ENCODE measurements at places on chromosomes 4 and X.

GRCh38 chr4:68373513-68373912 lies 23.6 kb upstream of the YTHDC1 start:
- DNase-seq, result peak; percentile 52

- no peak for DNase-seq
Observed at GRCh38 chr4:148747721-148748268, 305.6 kb upstream of the NR3C2 start.

DNA sequence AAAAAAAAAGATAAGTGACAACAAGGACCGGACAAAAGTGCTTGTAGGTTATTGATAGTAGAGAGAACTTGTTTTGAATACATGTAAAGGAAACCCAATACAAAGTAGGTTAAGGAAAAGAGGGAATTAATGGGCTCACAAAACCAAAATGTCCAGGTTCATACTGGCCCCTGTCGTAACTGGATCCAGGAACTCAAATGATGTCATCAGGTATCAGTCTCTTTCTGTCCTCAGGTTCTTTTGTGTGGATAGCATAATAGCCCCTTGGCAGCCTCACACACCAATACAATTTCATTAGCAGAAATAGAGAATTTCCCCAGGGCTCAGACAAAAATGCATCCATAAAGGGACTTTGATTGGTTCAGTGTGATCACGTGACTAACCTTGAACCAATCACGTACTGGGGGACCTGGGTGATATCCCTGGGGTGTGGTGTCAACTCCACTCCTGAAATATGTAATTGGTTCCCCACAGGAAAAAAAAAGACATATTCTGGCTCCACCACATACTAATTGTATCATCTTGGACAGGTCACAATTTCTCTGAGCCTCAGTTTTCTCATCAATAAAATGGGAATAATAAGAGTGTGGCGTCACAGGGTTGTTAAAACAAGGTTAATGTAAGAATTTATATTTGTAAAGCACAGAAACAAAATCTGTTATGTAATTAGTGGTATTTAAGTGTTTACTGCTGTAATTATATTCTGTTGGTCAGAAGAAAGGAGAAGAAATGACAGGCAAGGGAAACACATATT lies 174.8 kb downstream of the PDGFRA start:
- no peak for DNase-seq

GRCh38 chr4:100555611-100556337 lies 38.0 kb upstream of the EMCN start:
- DNase-seq, result no peak

- DNase-seq, result no peak
Observed at GRCh38 chrX:106615041-106615440, 3.3 kb downstream of the RADX start.

- DNase-seq, result peak; percentile 27
Observed at GRCh38 chrX:70480660-70481018, 36.0 kb downstream of the DLG3 start.

- no peak for DNase-seq
Observed at GRCh38 chr4:147794787-147795413, 63.0 kb downstream of the ARHGAP10 start.

GRCh38 chrX:119647089-119647488 lies 40.9 kb upstream of the NKRF start:
- DNase-seq, result no peak

- DNase-seq, result no peak
Observed at GRCh38 chr4:40506492-40506891, 123.2 kb downstream of the RBM47 start.

DNA sequence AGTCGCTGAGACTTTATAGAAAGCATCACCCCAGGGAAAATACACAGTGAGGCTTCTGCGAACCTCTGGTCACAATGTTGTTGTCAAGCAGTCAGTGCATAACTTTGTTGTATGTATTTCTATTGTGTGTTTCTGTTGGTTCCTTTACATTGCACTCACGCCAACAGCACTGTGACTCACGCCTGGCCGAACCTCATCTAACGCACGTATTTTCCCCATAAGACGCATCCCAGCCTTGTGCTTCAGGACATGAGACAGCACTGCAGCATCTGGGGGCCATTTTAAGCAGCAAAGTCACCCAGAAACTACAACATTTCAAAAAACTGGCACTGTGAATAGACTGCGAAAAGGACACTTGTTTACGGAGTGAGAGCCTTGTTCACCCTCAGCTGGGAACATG lies 30.6 kb downstream of the TBL1X start:
- no peak for DNase-seq
